ENCODE measurements at places on chromosomes 12 and 14.

DNA sequence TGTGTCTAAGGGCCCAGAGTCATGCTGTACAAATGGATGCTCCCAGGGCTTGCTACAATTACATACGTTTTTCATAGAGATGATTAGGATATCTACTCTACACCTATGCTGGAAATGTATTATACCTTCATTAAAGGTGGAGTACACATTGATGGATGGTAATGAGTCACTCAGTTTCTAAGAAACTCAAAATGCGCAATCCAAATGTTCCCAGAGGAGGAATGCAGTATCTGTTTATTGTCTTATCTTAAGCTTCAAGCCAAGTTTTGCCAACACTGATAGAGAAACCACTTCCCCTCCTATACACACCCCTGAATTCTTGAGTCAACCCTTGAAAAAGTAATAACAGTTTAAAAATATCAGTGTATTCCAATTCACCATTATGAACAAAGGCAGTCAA, 266.6 kb upstream of the FAR2 start:
- no peak for DNase-seq

DNA sequence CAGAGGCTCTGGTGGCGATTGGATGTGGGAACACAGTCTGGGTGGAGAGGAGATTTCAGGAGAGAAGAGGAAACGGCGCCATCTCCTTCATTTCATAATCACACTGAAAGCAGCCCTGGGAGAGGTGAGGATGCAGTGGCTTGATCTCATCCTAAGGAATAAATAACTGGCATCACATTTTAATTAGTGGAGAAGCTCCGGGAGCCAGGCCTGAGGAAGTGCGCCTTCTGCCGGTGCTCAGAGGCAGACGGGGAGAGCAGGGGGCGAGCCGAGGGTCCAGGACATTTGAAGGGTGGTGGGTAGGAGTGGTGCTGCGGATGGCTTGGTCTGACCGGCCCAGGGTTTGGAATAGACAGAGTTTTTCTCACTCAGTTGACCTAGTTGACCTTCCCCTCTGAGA, 265.0 kb downstream of the CACNA1C start:
- DNase-seq, result no peak

DNA sequence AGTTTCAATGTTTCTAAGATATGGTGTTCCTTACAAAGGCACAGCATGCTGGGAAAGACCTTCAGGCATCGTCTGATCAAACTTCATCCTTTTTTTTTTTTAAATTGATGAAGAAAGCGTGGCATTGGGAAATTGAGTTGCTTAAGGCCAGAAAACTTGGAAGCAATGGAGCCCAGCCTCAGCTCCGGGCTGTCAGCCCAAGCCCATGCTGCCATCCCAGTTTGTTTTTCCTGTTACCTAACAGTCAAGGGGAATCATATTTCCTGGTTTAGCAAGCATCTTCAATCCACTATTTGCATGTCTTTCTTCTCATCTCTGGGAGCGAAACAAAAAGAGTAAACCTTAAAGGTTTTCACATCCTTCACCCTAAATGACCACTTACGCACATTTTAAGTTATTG, 200.2 kb downstream of the CHST11 start:
- DNase-seq, result no peak

DNA sequence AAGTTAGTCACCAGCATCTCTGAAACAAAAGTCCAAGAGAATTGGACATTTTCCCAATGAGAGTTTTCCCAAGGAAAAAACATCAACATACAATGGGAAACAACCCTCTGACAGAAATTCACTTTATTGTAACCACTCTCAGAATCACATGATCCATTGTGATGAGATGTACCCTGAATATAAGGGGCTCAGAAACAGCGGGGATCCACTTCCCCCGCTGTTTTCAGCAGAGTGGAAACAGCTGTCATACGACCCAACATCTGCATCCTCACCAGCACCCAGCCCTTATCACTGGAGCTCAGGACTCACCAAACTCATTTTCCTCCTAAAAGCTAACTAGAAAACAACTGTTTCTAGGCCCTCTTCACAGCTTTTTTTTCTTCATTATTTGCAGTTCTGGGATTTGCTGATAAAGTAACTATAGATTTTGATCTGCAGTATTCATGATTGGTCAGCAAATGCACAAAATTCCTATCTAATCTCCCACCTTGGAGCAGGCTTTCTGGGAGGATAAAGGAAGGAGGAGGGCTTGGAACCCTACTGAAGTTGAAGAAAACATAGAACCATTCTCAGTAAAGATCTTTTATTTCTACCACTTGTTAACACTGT, 31.3 kb downstream of the CORO1C start:
- DNase-seq, result no peak

GRCh38 chr12:56224954-56225353, 812 bp downstream of the NABP2 start:
- DNase-seq, result no peak

DNA sequence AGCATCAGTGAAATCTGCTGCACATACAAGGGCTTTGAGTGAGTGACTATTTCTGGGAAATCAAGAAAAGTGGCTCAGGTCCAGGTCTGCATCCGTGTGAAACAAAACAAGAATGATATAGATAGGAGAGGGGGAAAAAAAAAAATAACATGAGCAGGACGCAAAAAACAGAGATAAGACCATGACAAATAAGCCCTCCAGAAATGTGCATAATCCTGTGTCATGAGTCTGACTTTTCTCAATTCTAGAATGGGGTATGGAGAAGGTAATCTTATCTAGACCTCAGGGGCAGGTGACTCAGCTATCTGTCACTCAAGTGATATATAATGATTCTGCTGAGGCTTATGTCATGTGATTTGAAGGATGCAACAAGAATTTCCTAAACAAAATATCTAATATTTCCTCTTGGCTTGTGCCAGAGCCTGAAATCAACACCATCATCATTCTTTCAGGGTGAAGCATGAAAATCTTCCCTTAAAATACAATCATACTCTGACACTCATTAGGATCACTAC, 250.0 kb downstream of the PHLDA1 start:
- no peak for DNase-seq

- no peak for DNase-seq
Observed at GRCh38 chr14:61510736-61511557, 184.4 kb upstream of the HIF1A start.

DNA sequence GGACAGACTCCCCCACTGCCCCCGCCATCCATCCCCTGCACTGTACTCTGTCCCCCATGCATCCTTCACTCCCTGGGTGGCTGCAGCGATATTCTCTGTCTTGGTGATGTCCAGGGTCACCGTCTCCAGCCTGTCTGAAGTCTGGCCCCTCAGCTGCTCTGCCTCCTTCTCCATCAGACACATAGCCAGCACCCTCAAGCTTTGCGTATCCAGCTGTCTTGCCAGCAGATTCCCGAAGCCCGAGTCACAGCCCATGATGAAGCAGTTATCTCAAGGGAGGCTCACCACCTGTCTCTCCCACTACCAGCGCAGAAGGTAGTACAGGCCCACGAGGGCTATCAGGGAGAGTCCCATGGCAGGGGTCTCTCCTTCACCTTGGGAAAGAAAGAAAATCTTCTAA, 77.8 kb downstream of the HSD17B6 start:
- no peak for DNase-seq

- no peak for DNase-seq
Observed at GRCh38 chr12:41802803-41803202, 341.9 kb downstream of the GXYLT1 start.

DNA sequence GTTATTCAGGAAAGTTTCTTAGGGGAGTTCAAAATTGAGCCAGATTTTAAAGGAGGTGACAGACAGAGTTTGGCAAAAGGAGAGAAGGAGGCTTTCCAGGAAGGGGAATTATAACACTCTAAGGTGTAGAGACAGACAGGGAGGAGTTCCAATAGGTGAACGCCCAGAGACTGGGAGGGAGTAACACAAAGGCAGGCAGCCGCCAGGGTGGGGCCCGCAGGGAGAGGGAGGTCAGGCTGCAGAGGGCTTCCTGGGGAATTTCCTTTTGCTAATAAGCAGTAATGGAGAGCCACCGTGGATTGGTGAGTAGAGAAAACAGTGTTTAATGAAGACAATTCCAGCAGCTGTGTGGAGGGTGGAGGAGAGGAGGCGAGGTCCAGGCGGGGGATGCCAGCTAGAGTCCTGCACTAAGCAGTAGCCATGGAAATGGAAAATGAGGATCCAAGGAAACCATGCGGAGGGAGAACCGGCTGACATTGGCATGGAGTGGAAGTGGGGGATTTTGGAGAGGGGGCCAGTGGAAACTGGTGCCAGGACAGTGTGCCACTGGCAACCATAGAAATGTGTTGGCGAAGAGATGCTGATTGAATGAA, 22.2 kb downstream of the GRIN2B start:
- DNase-seq, result no peak

- DNase-seq, result no peak
Observed at GRCh38 chr14:24992624-24993360, 57.2 kb downstream of the STXBP6 start.

GRCh38 chr12:14322403-14322802, 43.1 kb upstream of the ATF7IP start:
- DNase-seq, result no peak

DNA sequence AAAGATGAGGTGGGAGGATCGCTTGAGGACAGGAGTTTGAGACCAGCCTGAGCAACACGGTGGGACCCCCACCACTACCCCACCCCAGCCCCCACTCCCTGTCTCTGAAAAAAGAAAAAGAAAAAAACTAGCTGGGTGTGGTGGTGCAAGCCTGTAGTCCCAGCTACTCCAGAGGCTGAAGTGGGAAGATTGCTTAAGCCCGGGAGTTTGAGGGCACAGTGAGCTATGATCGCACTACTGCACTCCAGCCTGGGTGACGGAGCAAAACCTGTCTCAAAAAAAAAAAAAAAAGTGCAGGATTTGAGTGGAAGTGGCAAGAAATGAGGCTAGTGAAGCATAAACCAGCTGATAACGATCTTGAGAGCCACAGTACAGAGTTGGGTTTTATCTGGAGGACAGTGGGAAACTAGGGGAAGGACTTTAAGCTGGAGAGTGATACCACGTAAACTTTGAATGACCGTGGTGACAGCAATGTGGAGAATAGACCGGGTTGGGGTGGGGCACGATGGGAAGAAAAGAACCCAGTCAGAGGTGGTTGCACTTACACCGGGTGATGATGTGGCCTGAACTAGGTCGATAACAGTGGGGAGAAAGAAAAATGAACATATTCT, 85.3 kb downstream of the TMEM260 start:
- no peak for DNase-seq
